ENCODE measurements at places on chromosomes 13 and 19.

GRCh38 chr13:99214232-99214631, 13.6 kb downstream of the UBAC2 start:
- no peak for DNase-seq

GRCh38 chr13:31769575-31769974, 30.2 kb downstream of the RXFP2 start:
- no peak for DNase-seq

DNA sequence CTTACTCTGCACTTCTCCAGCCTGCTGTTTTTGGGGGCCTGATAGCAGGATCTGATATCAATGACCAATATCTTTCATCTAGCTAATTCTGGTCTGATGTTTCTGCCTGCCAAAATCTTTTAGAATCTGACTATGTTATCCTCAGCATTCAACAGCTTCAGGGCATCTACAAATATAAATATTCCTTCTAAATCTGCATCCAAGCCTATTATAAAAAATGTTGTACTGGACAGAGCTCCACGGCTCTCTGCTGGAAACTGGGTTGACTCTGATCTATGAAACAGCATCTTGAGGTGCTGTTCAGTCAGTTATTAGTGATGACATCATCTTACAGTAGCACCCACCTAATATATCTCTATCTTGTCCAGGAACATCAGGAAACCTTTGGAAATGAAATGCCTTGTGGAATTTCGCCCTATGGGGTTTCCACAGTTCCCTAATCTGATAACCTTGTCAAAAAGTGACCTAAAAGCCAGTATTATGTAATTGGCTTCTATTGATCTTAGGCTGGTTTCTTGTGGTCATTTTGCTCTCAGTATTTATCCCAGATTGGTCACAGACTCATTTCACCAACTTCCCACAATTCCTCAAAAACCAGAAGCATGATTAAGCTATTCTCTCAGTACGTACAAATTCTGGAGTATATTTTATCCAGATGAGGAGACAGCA, 33.0 kb downstream of the ERICH6B start:
- DNase-seq, result no peak

DNA sequence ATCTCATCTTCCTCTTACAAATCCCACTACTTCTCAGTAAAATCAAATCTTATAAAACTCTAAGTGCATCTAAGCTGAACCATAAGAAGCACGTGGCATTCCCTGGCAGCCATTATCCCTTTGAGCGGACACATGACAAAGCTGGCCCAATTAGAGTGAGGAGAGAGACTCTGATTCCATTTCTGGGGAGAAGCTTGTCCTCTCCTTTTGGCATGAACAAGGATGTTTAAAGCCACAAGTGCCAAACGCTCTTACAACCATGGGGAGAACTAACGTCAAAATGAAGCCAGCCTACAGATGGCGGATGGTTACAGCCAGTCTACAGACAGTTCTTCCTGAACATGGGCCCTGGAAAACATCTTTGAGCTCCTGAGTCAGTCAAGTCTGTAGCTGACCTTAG, 231.3 kb downstream of the LHFPL6 start:
- no peak for DNase-seq

DNA sequence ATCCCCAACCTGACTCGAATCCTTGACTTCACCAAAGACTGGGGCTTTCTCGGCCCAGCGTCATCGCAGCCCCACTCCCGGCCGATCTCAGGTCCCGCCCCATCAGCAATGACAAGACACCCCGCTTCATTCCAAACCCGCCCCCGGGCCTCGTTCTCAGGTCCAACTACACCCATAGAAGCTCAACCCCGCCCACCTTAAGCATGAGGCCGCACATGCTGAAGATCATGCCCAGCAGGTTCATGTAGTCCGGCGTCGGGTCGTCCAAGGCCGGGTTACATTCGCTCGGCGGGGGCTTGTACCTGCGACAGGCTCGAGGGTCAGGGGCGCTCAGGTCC, 2.3 kb downstream of the WDR83 start:
- DNase-seq, result no peak

DNA sequence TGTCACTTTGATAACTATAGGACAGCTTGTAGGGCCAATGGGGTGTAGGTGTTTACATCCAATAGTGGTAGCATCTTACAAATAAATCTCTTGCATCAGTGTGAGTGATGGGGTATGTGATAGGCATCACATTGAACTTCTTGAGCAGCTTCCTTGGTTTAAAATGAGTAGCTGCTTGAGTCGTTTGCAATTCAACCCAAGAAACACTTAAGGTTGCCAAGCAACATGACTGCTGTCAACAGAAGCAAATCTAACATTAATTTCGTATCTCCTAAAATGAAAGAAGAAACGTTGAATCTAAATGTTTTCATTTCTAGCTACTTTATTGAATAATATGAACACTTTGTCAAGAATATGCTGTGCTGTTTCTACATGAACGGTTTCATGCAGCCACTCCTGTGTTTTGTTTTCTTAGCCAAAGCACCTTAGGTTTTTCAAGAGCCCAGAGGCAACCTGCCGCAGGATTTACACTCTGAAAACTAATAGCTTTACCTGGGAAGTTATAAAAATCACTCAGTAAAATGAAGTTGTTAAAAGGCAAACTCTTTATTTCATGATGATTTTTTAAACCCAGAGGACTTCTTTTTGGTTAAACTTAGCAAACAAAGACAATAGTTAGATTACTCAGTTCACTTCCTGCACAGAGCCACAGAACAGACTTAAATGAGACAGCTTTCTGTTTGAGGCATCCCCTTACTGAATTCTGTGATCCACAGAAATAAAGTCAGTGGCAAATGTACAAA, 305.2 kb downstream of the MTUS2 start:
- DNase-seq, result no peak

- no peak for DNase-seq
Observed at GRCh38 chr13:40589285-40590109, 76.9 kb downstream of the FOXO1 start.

DNA sequence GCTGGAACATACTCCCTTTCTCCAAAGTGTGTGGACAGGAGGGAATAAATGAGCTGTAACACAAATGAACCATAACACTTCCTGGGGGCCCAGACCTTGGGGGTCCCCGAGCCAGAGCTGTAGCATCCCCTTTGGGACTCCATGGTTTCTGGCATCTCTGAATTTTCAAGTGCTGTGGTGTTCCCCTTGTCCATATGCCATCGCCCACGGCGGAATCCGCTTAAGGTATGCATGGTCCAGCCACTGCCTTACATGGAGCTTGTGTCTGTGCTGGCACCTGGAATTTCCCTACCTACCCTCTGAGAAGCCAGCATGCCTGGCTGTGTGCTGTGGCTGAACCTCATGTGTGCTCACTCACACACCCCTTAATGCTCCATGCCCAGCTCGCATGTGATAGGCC, 943.6 kb downstream of the SLITRK1 start:
- DNase-seq, result no peak

- DNase-seq, result no peak
Observed at GRCh38 chr19:13066933-13067807, 35.5 kb downstream of the LYL1 start.

Data from neural crest cell (in vitro differentiated cells).